Kidney epithelial cell (primary cell): ENCODE measurements at places on chromosomes 2 and 18. TPM values are rescaled to one million over a fixed set of nuclear protein-coding genes. Genes with fewer than 3 reads are reported as not detected.

LYPD6B gene
- total RNA-seq: 1.2 and 5.3 TPM in 2 replicates

GRCh38 chr2:108377815-108378630 is at the start of gene SULT1C4:
Gene SULT1C4, plus strand, starts transcription at chr2:108377954. Its CDS starts 384 bp downstream, at chr2:108378338.
- DNase-seq: no peak

DNA sequence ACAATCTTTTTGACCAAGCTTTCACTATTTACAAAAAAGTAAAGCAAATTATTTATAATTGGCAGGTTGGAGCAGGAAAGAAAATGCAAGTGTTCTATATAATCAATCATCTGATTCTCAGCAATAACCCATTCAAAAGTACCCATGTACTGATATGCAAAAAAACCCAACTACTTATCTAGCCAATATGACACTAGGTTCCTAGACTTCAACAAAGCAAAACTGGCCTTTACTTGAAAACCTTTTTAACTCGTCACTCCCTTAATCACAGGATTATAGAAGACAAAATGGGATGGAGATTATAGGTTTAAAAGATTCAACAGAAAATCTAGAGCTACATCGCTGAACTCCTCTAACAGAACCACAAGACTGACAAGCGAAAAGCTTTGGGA is 3.6 kb downstream of the TLK1 start:
- no peak for DNase-seq

ZNF2 gene
- total RNA-seq: 5.1 and 6.1 TPM in 2 replicates

- no peak for DNase-seq
Observed at GRCh38 chr18:12837747-12838146, 46.3 kb downstream of the PTPN2 start.

SERPINB3 gene
- total RNA-seq: not detected in 2 replicates

GREB1 gene
- 2.8 and 4.8 TPM in 2 replicates for total RNA-seq

DNA sequence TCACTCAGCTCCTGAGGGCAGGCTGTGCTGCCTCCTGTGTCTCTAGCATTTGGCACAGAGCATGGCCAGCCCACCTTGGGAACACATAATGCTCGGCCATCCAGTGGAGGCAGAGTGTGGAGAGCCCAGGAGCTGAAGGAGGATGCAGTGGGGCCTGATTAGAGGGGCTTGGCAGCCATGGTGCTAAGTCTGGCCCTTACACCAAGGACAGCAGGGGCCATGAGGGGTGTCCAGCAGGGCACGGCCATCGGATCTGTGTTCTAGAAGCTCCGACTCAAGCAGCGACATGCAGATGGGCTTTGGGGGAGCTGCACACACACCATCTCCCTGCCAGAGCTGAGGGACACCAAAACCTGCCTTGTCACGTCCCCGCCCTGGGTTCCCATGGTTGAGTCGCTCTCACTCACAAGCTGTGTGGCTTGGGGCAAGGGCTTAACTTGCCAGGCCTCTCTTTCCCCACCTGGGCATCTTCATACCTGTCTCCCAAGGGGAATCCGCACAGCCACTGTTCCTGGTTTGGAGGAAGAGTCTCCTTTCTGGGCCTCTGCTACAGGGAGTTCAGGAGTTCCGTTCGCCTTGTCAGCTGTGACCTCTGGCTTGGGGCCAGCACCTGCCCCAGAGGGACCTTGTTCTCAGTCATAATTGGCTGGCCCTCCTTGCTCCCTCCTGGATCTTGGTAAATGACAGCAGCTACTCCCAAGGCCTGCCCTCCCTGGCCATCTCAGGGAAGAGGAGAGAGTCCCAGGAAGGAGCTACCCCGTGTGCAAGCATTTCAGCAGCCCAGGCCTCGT is 1.3 kb upstream of the TOGARAM2 start:
- no peak for DNase-seq

DNA sequence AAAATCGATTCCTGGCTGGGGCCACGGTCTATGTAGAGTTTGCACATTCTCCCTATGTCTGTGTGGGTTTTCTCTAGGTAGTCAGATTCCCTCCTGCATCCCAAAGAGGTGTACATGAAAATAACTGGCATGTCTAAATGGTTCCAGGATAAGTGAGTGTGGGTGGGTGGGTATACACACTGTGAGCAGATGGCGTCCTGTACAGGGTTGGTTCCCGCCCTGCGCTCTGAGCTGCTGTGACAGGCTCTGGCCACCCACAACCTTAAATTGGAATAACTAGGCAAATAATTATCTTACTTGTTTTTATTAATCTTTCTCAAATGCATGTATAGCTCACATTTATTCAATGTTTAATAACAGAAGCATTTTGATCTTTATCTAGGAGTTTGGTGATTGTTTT is 16.3 kb downstream of the THOC1 start:
- DNase-seq: no peak

GRCh38 chr2:7724336-7724735 is 807.1 kb downstream of the RNF144A start:
- DNase-seq: no peak
